ENCODE measurements at places on chromosomes 5 and 9.

GRCh38 chr5:102324714-102325113 is 28.6 kb upstream of the SLCO4C1 start:
- DNase-seq, result no peak

- no peak for DNase-seq
These were observed 220.5 kb upstream of the ADRA1B start for GRCh38 chr5:159695741-159696294.

GRCh38 chr5:14147210-14147609 is 4.1 kb downstream of the TRIO start:
- no peak for DNase-seq

DNA sequence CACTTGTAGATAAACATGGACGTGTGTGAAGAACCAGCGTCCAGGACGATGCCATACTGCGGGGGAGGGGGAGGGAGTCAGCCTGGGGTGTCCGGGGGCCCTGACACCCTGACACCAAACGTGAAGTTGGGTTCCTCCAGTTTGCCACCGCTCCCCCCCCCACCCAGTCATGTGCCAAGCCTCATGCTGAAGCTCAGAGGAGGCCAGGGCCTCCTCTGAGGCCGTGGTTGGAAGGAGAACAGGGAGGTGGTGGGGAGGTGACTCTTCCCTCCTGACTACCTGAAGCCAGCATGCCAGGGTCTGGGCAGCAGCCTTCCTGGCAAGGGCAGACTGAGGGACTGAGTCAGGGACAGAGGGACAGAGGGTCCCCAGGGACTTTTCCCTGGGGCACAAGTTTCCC is 1.6 kb downstream of the ENTPD2 start:
- no peak for DNase-seq

DNA sequence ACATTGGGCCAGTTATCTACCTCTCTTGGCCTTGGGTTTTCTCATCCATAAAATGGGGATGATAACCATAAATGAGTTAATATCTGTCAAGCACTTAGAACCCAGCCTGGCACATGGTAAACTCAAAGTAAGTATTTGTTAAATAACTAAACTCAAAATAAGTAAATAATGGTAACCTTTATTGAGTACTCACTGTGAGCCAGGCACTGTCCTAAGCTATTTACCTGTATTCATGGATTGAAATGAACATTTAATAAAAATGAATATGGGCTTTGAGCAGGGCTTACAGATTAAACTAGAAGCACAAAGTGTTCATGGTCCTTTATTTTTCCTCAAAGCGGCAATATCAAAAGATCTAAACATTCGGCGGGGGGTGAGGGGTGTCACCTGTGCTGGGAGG is 16.7 kb downstream of the CORO2A start:
- no peak for DNase-seq

- no peak for DNase-seq
These were observed 456.0 kb downstream of the RAB3C start for GRCh38 chr5:59038798-59039295.

DNA sequence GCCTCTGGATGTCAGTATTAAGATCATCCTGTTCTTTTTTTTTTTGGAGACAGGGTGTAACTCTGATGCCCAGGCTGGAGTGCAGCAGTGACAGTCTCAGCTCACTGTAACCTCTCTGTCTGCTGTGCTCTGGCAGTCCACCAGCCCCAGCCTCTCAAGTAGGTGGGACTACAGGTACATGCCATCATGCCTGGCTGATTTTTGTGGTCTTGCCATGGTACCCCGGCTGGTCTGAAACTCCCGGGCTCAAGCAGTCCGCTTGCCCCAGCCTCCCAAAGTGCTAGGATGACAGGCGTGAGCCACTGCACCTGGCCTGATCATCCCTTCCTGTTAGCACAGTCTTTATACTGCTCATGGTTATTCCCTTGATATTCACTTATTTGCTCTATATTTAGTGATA is 3.5 kb downstream of the KDM4C start:
- no peak for DNase-seq

- DNase-seq, result no peak
These were observed 114.4 kb downstream of the TENT4A start for GRCh38 chr5:6827526-6828219.

GRCh38 chr9:119736491-119737454 is 367.5 kb upstream of the BRINP1 start:
- no peak for DNase-seq

- no peak for DNase-seq
These were observed 550.8 kb downstream of the CDH9 start for GRCh38 chr5:26487553-26487952.

GRCh38 chr5:160421625-160422258 is at the start of gene PTTG1:
Gene PTTG1, plus strand, starts transcription at chr5:160421855. Its CDS starts 458 bp downstream, at chr5:160422313.
- peak; percentile 78 for DNase-seq

GRCh38 chr9:93601063-93601462 is 24.7 kb downstream of the PHF2 start:
- no peak for DNase-seq

All from activated CD8-positive, alpha-beta memory T cell treated with anti-CD3 and anti-CD28 coated beads for 4 hours (primary cell).